CD4-positive, alpha-beta T cell treated with Interleukin-6 at 100 ng/mL for 8 hours (primary cell): ENCODE measurements at places on chromosomes 2 and 18.

GRCh38 chr2:44429034-44429433 is 67.3 kb downstream of the CAMKMT start:
- DNase-seq: no peak

- no peak for DNase-seq
Observed at GRCh38 chr2:106065983-106066820, 127.9 kb downstream of the UXS1 start.

GRCh38 chr2:167599219-167599618 is 648.2 kb downstream of the STK39 start:
- DNase-seq: no peak

DNA sequence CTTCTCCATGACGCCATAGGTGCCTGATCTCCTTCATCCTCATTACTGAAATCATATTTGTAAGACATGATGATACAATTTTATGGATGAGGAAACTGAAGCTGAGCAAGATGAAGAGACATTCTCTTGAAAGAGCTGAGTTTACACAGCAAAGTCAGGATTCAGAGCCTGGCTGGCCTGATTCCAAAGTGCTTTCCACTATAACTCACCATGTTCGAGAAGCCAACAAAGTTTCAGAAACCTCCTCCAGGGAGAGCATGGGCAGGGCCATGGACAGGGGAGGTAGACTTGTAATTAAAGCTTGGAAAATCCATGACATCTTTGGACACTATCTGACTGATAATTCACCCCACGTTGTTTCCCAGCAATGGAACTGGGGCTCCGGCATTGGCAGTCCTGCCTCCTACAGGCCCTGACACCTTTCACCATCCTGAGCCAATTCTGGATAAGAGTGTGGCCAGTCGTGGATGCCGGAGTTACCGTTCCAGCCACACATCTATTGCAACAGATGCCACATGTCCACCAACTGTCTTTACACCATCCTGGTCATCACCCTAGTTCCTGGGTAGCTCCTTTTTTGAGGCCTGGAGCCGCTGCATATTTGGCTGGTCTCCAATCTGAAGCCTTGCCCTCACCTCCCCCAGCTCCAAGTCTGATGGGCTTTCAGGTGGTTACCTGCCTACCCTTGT is 85.0 kb upstream of the PPP1CB start:
- no peak for DNase-seq

- DNase-seq: no peak
Observed at GRCh38 chr2:64932371-64933216, 56.6 kb upstream of the SLC1A4 start.

GRCh38 chr18:22558945-22559385 is 141.2 kb upstream of the CTAGE1 start:
- no peak for DNase-seq

DNA sequence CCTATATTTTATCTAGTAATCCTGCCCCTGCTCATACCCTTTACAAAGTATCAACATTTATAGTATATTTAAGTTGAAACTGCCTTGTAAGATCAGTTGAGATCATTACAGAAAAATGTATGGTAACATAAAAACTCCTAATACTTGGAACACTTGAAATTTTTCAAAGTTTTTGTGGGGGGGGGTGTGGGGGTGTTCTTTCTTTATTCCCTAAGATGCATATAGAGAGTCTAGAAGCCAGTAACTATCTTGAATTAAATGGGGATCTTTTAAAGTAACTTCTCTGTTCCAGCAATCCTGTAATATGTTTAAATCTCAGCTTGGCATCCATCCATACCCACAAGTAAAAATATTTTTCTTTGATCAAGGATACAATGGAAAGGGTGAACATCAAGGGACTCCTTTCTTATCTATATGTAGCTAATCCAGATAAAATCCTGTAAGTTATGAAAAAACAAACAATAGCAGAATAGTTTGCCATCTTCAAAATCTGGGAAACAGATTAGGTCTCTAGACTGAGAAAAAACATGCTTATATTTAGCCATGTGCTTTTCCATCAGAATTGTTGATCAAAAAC is 455.3 kb downstream of the MEIS1 start:
- DNase-seq: no peak

DNA sequence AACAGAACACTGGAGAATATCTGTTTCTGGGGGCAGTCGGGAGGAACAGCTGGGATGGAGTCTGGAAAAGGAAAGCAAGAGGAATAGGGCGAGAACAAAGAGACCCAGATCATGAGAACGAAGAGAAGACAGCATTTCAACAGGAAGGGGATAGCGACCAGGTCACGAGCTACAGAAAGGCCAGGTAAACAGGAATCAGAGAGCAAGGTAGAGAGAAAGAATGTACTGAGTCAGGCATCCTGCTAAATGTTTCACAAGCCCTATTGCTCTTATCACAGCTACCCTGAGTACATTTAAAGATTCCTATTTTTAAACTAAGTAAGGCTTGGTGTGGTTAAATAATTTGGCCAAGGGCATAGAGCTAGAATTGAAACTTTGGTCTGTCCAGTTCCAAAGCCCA is 254.9 kb upstream of the RAB12 start:
- DNase-seq: no peak

- DNase-seq: no peak
Observed at GRCh38 chr2:7071154-7071553, 153.9 kb downstream of the RNF144A start.

DNA sequence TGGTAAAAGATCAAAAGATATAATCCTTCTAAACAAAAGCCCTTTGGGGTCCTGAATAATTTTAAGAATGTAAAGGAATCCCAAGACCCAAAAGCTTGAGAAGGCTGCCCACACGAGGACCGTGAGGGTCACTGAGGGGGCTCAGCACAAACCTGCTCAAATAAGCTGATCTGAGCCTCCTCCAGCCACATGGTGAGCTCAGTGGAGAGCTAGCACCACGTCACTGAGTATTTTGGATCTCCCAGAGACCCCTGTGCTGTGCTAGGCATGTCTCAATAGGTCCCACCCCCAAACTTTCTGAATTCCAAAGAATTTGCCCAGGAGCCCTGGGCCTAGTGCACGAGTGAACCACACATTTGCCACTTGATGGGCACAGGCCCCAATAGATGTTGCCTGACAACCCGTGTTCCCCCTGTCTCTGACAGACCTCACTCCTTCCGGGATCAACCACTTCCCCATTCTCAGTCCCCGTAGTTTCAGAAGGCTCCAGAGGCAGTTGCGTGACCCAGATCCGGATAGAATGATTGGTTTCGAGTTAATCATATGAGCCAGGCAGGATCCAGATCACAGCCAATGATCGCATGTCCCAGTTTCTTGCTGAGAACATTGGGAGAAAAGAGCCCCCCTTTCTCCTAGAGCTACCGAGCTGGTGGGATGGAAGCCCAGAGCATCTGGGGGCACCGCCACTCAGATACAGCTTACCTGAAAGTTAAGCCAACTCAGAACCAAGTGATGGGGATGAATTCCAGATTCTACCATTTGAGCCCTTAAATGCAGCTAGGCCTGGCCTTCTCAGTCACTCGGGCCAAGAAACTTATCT is 203.8 kb downstream of the TNS1 start:
- DNase-seq: no peak

DNA sequence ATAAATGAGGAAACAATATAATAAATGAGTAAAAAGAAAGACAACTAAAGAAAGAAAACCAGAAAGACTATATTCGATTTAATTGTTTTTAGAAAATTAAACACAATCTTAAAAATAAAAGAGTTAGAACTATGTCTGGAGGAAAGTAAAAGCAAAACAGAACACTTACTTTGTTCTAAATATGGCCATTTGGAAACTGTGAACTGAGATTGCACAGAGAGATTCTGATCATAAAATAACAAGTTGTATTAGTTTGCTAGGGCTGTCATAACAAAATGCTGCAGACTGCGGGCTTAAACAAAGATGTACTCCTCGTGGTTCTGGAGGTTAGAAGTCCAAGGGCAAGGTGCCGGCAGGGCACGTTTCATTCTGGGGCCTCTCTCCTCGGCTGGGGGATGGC is 128.1 kb upstream of the AQP4 start:
- DNase-seq: no peak

DNA sequence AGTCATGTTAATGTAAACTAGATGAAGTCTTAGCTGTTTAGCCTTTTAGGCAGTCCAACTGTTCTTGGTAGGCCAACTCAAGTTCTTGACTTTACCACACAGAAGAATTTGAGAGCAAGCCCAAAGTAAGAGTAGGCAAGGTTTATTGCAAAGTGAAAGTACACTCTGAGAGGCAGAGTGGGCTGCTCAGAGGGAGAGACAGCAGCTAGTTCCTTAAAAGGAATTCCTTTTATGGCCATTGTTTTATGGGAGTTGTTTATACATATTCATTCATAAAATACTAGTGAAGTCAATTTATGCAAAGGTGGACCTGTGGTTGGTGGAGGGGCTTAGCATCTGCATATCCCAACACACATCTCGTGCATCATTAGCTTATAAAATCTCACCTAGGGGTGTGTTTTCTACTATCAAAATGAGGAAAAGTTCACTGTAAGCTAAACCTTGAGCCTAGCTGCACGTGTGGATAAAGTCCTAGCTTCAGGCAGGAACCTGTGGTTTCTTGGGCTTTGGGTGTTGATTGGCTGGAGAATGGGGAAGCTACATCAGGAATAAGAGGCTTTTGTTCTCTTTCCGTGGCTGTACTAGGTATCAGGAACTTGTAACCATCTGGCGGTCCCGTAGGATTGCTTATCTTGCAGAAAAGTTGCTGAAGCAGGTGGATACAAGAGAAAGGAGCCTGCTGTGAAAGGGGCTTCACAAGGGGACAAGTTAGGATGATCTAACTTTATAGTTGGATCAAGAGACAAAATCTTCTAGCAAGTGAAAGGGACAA is 110.4 kb upstream of the GULP1 start:
- DNase-seq: no peak

DNA sequence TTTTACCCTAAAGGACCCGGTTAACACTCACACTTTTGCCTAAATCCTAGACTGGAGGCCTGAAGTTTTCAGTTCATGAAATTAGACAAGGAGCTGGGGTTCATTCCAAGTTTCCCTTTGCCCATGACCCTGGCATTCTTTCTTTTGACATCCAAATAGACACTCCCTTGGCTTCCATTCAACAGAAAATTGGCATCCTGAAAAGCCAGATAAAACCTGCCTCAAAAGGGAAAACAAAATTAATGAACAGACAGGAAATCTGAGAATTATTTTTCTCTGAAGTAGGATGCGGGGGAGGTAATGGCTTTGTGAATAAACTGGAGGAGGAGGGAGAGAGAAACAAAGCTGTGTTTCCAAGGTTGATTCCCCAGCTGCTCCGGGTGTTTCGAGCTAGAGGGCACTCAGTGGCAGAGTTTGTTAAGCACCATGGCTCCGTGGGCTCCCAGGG is 41.0 kb downstream of the SPP2 start:
- DNase-seq: no peak

GRCh38 chr2:42787788-42788477 is 4.5 kb downstream of the HAAO start:
- no peak for DNase-seq

GRCh38 chr18:48100651-48101165 is 170.2 kb upstream of the SMAD2 start:
- no peak for DNase-seq

DNA sequence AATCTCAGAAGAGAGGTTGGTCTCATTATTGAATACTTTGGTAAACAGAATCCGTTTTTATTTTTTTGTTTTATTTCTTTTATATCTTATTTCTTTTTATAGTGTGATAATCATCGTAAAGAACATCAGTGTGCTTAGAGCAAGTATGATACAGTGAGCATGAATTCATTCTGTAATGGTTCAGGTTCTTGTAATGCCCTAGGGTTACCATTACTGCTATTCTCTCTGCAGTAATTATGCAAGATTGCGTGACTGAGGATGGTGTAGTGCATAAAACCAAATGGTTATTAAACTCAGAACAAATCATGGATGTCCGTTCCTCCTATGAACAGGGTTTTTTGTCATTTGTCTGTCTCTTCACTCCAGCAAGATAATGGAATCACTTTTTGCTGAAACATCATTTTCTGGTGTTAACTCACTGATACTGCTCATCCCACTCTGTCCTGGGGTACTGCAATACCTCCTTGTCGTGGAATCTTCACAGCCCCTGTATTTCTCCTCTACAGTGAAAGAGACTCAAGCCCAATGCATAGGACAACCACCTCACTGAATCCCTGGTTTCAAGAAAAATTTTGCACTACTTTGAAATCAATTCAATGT is 274.8 kb upstream of the ST6GAL2 start:
- DNase-seq: no peak

- no peak for DNase-seq
Observed at GRCh38 chr2:29295845-29296244, 180.6 kb downstream of the CLIP4 start.

GRCh38 chr2:130390460-130391057 is 34.7 kb downstream of the PTPN18 start:
- DNase-seq: no peak

GRCh38 chr2:111702119-111702803 is 181.7 kb downstream of the ANAPC1 start:
- peak; percentile 39 for DNase-seq

- DNase-seq: no peak
Observed at GRCh38 chr2:140436936-140437335, 1656.7 kb upstream of the NXPH2 start.

- no peak for DNase-seq
Observed at GRCh38 chr2:191355170-191355758, 110.1 kb downstream of the MYO1B start.

DNA sequence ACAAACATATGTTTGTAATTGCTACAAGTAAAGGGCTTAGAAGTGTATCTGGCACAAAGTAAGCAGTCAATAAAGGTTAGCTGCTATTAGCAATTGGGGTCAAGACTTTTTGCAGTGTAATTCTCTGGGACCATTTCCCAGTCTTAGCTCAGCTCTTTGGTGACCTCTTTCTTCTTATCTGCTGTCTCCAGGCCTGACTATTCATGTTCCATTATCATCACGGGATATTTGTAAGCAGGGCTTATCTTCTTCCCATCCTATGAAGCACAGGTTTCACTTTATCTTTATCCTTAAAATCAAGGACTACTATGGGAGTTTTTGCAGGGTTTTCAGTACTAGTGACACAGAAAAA is 131.7 kb downstream of the DOCK10 start:
- no peak for DNase-seq

DNA sequence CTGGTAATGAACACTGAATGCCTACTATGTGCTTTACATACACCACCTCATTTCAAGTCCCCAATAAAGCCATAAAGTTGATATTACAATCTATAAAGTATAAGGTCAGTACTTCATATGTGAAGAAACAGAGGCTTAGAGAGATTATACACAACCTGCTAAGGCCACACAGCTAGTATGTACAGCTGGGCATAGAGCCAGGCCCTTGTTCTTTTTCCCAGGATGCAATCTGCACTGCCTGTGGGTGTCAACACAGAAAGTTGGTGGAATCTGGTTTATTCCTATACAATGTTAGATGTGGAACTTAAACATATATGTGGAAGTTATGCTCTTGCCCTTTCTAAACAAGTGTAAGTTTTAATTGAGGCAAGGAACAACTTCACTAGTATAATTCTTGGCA is 32.8 kb downstream of the INSIG2 start:
- no peak for DNase-seq
